ENCODE measurements at places on chromosomes 2 and 18.

- DNase-seq: peak; percentile 77
Measured at GRCh38 chr2:229714080-229714735, at the start of gene DNER. DNER (minus strand) TSS chr2:229714555; CDS start chr2:229714423, 132 bp downstream.

GRCh38 chr18:46574743-46575115 lies 82.3 kb downstream of the LOXHD1 start:
- no peak for DNase-seq

DNA sequence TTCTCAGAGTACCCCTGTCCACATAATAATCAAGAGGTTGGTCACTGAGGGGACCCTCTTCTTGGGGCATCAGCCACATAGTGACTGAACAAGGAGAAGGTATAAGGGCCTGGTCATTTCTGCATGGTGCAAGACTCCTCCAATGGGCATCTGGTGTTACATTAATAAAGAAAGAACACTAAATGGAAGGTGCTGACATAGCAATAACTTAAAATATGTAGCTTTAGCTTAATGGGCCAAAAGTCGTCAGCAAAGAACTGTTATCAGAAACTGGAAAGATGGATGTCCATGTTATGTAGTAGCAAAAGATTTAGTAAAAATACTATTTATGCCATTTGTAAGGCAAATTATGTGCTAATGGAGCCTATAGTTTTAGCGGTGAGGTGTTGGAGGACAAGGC lies 916.5 kb upstream of the SOX11 start:
- DNase-seq: no peak

DNA sequence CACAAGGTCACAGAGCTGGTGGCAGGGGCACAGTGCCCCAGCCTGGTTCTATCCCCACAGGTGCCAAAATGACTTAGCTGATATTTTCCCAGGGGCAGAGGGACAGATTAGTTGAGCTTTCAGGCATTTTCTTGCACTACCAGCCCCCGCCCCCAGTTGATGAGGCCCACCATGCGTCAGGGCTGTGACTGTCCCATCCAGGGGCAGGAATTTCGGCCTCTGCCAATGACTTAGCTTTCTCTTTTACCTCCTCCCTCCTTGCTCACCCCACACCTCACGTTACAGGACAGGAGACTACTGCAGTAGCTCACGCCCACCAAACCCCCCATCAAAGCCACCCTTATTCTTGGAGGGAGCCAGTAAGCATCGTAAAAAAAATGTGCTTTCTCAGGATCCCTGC lies 31.5 kb downstream of the MRO start:
- no peak for DNase-seq

- DNase-seq: no peak
Measured at GRCh38 chr2:159202568-159203071, 83.9 kb downstream of the WDSUB1 start.

GRCh38 chr2:60742419-60742818 lies 13.6 kb upstream of the PAPOLG start:
- peak; percentile 13 for DNase-seq

DNA sequence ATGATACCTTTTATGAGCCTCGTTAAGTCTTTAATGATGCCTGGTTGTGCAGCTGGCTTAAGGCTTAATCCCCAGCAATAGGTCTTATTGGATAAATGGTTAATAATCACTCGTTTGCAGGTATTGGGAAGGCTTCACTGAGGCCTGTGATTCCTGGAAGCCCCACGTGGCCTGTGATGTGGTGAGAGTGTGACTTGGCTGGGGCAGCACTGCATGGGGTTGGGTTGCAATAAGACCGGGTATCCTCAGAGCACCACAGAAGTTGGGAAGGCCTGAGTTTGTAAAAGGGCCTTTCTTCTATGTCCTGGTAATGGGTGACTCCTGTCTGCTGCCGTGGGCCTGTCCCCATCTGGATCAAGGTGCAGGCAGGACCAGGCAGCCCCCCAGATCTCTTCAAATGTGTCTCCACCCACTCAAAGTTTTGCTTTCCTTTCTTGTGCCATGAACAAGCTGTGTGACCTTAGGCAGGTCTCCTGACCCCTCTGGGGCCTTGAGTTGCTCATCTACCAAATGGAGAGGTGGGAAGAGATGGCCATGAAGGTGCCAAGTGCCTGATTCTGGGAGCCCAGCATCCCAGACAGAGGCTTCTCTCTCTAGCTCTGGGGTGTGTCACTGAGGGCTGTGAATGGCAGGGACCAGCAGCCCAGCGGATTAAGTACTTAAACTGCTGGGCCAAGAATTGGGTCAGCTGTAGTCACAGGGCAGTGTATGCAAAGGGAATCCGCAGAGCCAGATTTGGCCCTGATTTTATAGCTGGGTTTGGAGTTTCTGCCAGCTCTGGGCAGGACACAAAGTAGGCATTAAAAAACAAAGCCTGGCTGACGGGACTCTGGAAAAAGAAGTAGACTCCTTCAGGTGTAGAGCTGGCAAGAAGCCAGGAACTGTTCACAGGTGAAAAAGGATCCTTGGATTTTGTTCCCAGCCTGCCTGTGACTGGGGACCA lies 24.4 kb downstream of the LBH start:
- DNase-seq: peak; percentile 25

- DNase-seq: no peak
Measured at GRCh38 chr2:100844514-100844913, 24.6 kb downstream of the NPAS2 start.

DNA sequence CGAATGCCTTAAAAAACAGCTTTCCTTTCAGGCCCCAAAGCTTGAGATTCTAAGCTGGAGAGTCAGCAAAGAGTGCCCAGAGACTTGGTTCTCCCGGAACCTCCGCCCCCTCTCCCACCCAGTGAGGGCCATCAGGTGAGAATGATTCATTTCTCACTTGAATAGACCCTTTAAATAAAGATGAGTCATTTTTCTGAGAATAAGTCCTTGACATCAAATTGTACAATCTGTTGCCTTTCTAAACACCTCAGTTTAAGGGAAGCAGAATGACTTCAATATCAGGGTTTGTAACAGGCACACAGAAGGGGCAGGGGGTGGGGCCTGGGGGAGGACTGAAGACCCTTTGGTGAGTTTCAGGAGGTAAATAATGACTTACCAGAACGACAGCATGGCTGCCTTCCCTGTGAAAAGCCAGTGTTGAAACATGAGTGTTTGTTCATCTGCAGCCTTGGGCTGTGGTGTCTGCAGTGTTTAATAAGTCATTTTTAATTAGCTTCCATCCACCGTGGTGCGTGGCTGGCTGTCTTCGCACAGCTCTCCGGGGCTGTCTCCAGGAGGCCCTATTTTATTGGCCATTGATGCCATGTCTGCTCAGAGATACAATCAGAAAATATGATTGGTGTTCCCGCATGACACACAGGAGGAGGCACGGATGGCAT lies 134.9 kb upstream of the ZNF236 start:
- no peak for DNase-seq

GRCh38 chr2:32824070-32824809 lies 122.5 kb upstream of the LTBP1 start:
- no peak for DNase-seq

DNA sequence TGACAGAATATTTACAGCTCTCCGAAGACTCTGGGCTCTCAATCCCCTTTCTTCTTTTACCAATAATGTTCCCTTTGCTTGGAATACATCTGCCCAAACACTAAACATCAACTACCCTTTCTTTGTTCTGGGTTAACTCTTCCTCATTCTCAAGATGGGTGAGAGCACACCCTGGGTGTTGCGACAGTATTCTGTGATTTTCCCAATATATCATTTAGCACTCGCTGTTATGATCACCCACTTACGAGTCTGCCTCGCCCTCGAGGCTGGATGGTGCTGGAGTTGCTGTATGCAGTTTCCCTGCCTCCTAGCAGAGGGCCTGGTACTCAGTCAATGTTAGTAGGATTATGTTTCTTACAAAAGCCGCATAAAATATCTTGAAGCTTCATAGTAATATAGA lies 93.2 kb downstream of the SOCS6 start:
- peak; percentile 87 for DNase-seq

GRCh38 chr2:12486205-12487118 lies 230.3 kb upstream of the TRIB2 start:
- no peak for DNase-seq

DNA sequence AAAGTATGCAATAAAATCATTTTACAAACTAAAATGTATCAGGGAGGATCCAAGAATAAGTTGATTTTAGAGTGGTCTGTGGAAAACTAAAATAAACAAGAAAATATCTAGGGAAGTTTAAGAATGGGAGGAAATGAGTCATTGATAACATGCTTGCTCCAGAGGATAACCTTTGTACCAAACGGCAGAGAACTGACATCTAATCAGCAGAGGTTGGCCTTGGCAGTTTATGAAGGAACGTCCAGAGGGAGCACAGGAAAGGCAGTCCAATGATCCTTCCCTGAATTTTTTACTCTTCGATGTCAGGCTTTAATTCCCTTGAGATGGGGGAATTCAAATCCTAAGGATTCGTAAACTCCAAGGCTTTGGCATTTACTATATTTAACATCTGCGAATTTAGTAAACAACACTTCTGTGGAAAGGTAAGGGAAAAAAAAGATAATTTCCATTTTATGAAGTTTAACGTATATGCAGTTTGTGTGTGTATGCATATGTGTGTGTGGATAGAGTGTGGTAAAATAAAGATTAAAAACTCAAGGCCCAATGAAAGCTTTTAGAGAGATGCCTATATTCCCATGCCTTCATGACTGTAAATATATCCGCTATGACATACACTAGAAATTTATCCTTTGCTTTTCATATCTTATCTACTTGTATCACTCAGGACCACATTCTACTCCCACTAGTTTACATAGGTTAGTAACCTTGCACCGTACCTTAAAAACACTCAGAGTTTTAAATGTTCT lies 8.7 kb upstream of the INPP1 start:
- no peak for DNase-seq

DNA sequence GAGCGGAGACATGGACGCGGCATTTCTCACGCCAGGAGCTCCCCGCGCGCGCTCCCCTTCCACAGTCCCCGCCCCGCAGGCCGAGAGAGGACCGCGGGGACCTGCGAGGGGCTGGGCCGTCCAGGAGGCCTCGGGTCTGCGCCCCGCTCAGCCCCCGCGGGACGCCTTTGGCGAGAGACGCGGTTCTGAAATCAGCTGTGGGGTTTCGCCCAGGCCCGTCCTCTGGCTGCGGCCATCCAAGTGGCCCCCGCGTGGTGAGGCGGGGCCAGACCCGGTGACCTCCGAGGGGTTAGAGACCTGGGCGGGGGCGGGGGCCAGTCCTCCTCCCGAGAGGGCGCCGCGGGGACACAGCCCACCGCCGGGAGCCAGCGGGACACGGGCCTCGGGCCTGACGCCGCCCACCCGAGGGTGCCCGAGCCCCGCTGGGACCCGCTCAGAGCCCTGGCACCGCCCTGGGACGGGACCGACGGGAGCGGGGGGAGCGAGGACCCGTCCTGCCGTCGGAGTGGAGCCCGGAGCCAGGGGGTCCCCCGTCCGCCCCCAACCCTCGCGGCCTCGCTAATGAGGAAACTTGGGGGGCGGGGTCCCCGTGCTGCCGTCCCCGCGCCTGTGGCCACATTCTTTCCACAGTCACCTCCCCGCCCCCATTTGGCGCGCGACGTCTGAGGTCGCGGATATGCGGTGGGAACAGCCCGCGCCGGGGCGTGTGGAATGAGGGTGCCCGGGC lies 6.1 kb upstream of the SALL3 start:
- DNase-seq: no peak

DNA sequence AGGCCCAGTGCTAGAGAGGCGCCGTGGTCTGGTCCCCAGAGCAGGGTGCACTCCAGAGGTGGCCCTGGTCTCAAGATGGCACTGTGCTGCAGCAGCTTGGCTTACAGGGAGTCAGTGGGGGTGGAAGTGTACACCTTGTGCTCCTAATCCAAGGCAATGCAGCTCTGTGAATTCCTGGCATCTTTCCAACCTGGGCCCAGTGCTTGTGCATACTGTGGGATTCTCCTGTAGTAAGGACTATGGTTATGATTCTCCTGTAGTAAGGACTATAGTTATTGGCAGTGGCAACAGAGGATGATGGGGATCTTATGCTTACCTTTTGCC lies 616.7 kb upstream of the REG3G start:
- DNase-seq: no peak

DNA sequence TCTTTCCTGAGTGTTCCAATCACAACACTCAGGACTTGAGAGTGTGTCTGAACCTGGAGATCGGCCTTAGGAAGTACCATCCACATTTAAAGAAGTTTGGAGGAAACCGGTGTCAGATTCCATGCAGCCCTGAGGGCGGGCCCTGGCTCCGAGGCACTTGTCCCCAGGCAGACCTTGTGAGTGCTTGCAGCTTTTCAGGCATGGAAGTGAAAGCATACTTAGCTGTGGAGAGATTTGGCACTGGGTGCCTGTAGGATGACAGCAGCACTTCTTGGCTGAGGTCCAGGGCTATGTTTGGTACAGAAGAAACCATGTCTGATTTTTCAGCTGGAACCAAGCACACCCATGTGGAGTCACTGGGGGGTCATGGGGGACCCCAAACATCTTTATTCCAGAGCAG lies 230.8 kb downstream of the SEPTIN10 start:
- DNase-seq: peak; percentile 6

DNA sequence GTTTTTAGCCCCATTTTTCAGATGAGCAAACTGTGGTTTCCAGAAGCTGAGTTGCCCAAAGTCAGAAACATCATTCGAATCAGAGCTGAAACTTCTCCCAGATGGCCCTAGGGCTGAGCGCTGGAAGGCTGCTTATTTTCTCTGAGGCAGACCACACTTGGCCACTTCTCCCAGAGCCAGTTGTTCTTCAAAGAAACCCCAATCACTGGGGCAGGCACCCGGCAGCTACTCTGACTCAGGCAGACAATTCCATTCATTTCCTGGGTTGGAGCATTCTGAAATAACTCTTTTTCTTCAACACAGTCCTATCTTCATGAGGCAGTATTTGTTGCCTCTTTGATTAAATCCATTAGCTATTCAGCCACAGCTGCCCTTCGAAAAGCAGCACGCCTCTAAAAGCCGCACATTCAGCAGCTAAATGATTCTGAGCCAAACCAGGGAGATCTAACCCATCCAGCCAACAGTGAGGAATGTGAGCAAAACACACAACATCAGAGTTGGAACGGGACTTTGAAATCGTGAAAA lies 40.9 kb downstream of the LRATD1 start:
- no peak for DNase-seq

DNA sequence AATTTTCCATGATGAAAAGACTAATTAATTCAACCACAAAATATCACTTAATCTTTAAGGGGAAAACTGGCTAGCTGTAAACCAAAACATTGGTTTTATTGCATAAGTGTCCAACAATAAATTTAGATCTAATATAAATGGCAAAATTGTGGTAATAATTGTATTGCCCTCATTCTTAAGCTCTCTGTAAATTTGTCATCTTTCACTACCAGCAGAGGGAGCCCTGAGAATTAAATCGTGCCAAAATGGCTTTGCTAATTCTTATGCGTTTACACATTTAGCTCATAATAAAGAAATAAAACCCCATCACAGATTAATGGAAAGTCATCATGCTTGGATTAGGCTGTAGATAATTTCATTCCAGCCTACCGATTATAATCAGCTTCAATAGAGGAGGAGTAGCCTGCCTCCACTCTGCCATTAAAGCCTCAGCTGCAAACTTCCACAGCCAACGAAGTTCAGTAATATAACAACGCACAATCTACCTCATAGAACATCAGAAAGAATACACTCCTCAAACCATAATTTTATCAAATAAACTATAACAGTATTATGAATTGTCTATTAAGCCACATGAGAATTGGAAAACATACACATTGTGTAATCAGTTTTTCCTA lies 70.0 kb upstream of the ATP5MC3 start:
- DNase-seq: peak; percentile 76

GRCh38 chr2:37061013-37061711 lies 23.0 kb downstream of the HEATR5B start:
- no peak for DNase-seq
